ENCODE measurements at places on chromosomes 1 and 21.

DNA sequence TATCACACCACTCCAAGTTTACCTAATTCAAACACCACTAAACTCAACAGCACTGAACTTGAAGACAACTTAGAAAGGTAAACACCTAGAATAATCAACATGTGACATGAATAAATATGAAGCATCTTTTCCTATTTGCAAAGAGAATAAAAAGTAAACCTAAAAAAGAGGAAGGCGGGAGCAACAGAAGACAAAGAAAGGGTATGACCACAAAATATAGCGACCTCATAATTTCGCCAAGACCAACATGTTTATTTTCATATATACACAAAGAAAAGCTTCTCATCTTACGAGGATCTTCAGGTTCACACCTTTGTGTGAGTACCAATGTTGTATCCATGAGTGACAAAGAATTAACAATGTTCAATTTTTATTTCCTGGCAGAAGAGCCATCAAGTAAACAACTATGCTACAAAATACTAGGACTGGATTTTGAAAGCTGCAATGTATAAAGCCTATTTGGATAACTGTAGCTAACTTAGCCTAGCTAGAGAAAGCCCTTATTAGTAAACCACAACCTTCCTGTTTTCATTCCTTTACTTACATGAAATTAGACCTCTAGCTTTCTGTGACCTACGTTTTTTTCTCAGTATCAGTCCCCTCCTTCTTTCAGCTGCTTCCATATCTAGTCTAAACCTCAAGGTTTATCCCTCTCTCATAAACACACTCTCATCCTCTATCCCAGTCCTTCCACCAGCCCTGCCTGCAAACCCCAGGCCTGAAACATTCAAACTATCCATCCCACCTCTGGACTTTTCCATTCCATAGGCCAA, 21.3 kb upstream of the PHTF1 start:
- peak; percentile 24 for DNase-seq

- DNase-seq, result no peak
These were observed 2.6 kb downstream of the ZNF691 start for GRCh38 chr1:42848823-42849537.

GRCh38 chr1:182080955-182081582, 19.6 kb upstream of the ZNF648 start:
- DNase-seq, result no peak

GRCh38 chr21:36543924-36544323, 64.0 kb upstream of the CLDN14 start:
- no peak for DNase-seq

GRCh38 chr1:98704474-98704873, 43.0 kb downstream of the SNX7 start:
- no peak for DNase-seq

GRCh38 chr1:12127206-12127810, 39.5 kb upstream of the TNFRSF1B start:
- no peak for DNase-seq

- no peak for DNase-seq
These were observed 35.7 kb upstream of the SYT6 start for GRCh38 chr1:114189398-114189797.

DNA sequence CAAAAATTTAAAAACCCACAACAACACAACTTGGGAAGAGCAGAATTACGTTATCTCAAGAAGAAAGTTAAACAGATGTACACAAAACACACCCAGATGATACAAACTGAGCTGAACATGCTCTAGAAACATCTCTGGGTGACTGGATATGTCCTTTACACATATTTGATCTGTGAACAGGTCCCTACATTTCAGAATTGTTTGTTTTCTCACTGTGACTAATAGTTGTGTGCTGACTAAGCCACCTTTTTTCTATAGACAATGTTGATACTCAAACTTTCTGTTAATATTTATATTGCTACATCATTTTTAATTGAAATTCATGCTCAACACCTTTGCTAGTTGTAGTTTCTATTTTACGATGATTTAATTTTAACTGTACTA, 1.0 kb upstream of the F11R start:
- DNase-seq, result no peak

GRCh38 chr21:38804789-38805327, 871 bp upstream of the ETS2 start:
- no peak for DNase-seq
